ENCODE measurements at places on chromosomes 2 and 18. TPM values are rescaled to one million over a fixed set of nuclear protein-coding genes. Genes with fewer than 3 reads are reported as not detected.

The EMX1 gene
- not detected for total RNA-seq

The SCG2 gene
- not detected for total RNA-seq

The CFAP65 gene
- not detected for total RNA-seq

The ZBTB7C gene
- not detected for total RNA-seq

The IL1B gene
- 30.8 TPM for total RNA-seq

The ASB18 gene
- not detected for total RNA-seq

The ANKRD30B gene
- total RNA-seq, result not detected

The SPEG gene
- 7.3 TPM for total RNA-seq

The TUBA3E gene
- not detected for total RNA-seq

The IFIH1 gene
- 50.3 TPM for total RNA-seq

The MROH2A gene
- not detected for total RNA-seq

The ZNF521 gene
- not detected for total RNA-seq

The SPDYA gene
- 18.7 TPM for total RNA-seq

The IER3IP1 gene
- total RNA-seq, result 4.9 TPM

The ERMN gene
- total RNA-seq, result 10.2 TPM

The AMER3 gene
- not detected for total RNA-seq

The EFR3B gene
- not detected for total RNA-seq

The FLACC1 gene
- total RNA-seq, result 4.5 TPM
